KG1 (cell line): ENCODE measurements at places on chromosomes 5 and 9.
A peak's percentile ranks its signal among the peaks of the same experiment; 100 is the strongest.

DNA sequence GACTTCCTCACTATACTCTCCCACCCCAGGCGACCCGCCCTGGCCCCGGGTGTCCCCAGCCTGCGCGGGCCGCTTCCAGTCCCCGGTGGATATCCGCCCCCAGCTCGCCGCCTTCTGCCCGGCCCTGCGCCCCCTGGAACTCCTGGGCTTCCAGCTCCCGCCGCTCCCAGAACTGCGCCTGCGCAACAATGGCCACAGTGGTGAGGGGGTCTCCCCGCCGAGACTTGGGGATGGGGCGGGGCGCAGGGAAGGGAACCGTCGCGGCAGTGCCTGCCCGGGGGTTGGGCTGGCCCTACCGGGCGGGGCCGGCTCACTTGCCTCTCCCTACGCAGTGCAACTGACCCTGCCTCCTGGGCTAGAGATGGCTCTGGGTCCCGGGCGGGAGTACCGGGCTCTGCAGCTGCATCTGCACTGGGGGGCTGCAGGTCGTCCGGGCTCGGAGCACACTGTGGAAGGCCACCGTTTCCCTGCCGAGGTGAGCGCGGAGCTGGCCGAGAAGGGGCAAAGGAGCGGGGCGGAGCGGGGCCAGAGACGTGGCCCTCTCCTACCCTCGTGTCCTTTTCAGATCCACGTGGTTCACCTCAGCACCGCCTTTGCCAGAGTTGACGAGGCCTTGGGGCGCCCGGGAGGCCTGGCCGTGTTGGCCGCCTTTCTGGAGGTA, 2.1 kb downstream of the CA9 start:
- DNase-seq: no peak

DNA sequence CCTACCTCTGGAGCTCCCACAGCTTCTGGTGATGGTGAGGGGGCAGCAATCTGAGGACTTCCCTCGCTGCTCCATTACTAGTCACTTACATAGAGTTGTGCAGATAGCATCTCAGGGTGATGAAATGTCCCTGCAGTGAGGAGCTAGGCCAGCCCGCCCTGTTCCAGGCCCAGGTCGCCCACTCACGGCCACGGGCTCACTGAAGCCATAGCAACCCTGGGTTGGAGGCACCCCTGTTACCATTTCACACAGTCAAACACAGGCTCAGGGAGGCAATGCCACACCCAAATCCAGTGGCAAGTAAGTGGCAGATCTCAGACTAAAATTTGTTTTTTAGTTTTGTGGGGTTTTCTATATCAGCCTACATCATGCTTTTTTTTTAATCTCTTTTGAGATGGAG, 19.6 kb downstream of the SH2D3C start:
- no peak for DNase-seq

GRCh38 chr9:6611865-6612264, 33.7 kb downstream of the GLDC start:
- DNase-seq: no peak

GRCh38 chr5:24161559-24161958, 483.2 kb downstream of the CDH10 start:
- DNase-seq: no peak

GRCh38 chr5:76866503-76866902, 16.7 kb downstream of the S100Z start:
- DNase-seq: no peak

DNA sequence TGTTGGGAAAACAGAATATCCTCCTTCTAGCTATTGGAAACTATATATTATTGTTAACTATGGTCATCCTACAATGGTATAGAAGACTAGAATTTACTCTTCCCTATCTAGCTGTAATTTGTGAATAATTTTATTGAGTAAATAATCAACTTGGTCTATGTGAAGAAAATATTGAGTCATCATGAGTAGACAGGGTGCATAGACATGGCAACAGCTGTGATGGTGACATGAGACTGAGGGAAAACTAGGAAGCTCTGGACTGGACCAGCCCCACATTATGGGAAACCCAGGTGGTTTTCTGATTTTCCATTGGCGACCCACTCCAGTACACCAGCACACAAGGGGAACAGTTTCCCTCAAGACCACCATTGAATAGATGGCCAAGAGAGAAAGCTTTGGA, 95.0 kb downstream of the APBA1 start:
- no peak for DNase-seq

GRCh38 chr5:6525910-6526309, 77.3 kb downstream of the UBE2QL1 start:
- no peak for DNase-seq

DNA sequence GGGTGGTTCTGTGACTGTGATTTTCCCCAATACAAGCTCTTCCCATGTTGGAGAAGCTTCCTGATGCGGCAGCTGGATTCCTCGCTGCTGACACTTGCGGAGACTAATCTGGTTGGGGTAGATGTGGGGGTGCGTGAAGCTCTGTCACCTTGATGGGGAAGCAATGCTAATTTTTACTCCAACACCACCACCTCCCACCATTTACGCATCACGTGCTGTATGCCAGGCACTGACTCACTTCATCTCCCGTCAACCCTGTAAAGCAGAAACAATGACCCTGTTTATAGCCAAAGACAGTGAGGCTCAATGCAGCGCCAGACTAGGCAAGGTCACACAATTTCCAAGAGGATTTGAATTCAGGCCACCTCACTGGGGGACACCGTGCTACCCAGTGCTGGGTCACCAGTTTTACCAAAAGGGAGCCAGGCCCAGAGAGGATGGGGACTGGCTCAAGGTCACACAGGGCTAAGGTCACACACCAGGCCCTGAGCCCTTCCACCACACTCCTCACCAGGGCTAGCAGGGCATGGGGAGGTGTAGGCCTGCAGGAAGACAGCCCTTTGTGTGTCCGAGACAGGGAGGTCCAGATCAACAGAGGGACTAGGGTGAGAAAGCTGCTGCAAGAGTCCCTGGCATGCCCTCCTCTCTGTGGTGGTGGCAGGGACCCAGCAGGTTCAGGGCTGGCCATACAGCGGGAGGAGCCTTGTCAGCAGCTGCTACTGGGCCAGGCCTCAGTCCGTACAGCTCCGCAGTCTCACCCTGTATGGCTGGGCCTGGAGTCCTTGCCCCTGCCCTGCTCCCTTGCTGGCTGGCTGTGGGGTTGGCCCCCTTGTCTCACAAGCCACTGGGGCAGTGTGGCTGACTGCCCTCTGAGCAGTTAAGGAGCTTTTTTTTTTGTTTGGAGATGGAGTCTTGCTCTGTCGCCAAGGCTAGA, 3.3 kb downstream of the STKLD1 start:
- DNase-seq: no peak

DNA sequence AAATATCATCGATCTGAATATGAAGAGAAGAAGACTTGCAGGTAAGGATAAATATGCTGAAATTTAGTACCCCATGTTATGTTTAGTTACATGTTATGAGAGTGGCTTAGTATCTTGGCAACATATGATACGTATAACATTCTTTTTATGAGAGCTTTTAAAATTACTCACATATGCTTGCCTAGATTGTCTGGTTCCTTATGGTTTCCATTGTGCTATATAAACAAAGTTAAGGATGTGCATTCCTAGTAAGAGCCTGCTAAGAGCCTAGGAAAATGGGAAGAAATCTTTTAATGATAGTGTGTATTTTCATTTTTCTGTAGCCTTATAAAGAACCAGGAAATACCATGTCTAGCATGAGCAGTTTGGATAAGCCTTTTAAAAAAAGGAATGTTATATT, 112.0 kb upstream of the KCNN2 start:
- DNase-seq: no peak

DNA sequence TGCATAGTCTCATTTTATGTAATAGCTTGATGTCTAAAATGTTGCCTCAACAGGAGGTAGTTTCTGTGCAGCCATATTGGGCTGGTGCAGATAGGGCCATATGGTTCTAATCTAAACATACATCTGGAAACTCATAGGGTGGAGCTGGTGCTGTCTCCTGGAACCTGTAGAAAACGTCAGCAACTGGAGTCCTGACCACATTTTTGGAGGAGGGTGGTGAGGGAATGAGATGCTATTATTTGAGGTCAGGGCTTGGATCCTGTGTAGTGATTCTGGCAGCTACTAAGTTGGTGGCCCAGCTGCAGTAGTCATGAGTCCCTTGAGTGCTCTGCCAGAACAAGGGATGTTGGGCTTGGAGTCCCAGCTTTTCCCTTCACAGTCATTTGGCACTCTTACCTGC, 14.1 kb downstream of the MAN2A1 start:
- no peak for DNase-seq

GRCh38 chr5:97111004-97111403, 31.4 kb downstream of the LIX1 start:
- no peak for DNase-seq

- DNase-seq: no peak
Measured at GRCh38 chr5:170317499-170317898, 19.9 kb upstream of the LCP2 start.

GRCh38 chr9:90445391-90445790, 197.2 kb downstream of the DIRAS2 start:
- DNase-seq: no peak

- DNase-seq: no peak
Measured at GRCh38 chr9:117723986-117724625, 19.9 kb downstream of the TLR4 start.

- DNase-seq: no peak
Measured at GRCh38 chr9:124593651-124594058, 86.5 kb upstream of the NR5A1 start.

DNA sequence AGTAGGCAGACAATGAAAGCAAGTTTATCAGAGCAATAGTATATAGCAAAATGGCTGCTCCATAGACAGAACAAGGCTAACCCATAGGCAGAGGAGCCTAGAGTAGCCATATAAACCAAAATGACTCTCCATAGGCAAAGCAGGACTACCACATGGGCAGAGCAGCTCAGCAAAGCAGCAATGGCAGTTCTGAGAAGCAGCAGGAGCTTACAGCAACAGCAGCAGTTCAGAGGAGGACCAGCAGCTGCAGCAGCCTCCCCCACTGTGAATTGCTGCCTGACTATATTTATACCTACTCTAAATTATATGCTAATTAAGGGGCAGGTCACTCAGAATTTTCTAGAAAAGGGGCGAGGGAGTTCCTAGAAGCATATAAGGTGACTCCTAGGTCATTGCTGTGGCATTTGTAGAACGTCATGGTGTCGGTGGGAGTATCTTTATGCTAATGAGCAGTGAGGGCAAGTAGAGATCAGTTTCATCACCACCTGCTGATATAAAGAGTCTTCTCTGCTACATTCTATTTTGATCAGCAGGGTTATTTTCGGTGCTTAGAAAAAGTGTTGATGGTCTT, 1115.5 kb downstream of the DTWD2 start:
- DNase-seq: no peak

- no peak for DNase-seq
Measured at GRCh38 chr5:36719282-36719681, 112.9 kb downstream of the SLC1A3 start.

- DNase-seq: no peak
Measured at GRCh38 chr5:14787801-14788579, 83.6 kb downstream of the ANKH start.

- no peak for DNase-seq
Measured at GRCh38 chr5:127814588-127814973, 111.4 kb downstream of the CCDC192 start.

DNA sequence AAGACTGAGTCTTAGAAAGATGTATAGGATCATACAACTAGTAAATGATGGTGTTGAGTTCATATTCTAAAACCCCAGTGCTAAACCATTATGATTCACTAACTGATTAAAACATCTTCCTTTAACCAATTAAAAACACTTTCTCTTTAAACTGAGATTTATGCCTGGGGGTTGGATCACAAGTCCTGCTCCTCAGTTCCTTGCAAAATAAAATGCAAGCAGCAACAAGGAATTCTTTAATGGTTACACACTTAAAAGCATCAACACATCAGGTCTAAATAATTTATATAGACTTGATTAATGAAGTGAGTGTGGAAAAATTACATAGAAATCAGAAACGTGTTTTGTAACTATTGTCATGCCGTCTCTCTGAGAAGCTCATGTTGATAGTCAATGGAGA, 189.2 kb downstream of the TARS1 start:
- no peak for DNase-seq

- DNase-seq: no peak
Measured at GRCh38 chr5:134511796-134512660, 13.4 kb upstream of the JADE2 start.

GRCh38 chr9:88738709-88739108, 203.7 kb downstream of the NXNL2 start:
- DNase-seq: no peak

- DNase-seq: no peak
Measured at GRCh38 chr5:35182486-35182885, 47.8 kb downstream of the PRLR start.

GRCh38 chr5:130282049-130282448, 377.8 kb downstream of the CHSY3 start:
- DNase-seq: no peak

GRCh38 chr5:40619421-40619820, 60.3 kb upstream of the PTGER4 start:
- no peak for DNase-seq

DNA sequence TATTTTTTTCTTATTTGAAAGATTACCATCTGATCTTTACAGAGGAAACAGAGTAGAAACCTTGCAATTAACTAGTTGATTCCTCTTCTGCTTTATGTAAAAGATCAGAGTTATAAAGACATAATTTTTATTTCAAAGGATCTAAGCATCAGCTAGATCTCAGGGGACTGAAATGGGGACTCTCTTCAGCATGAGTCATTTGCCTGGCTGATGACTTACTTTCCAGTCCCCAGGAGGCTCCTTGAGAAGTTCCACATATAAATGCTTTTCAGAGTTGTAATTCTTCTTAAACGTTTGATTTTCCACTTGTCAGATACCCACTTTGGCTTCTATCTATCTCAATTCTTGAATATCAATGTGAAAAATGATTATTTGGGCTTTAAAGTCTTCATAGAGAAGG, 389.4 kb downstream of the RAB3C start:
- no peak for DNase-seq

GRCh38 chr5:141155540-141156374, 5.9 kb downstream of the PCDHB6 start:
- DNase-seq: no peak

DNA sequence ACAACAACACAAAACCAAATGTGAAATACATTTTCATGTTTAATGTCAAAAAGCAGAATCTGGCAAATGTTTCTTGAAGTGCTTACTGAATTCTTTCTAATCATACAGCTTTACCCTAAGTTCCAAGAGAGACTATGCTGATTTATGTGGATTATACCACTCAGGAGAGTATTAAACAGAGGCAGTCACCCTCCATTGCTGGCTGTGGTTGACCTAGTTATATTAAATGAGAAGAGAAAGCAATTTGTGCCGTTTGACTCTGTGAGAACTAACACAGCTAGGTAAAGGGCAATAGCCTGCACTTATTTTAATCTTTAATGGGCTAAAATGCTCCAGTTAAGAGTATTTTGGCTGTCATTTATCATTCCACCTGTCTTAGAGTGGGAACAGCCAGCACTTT, 62.6 kb downstream of the ELL2 start:
- no peak for DNase-seq

- peak; percentile 24 for DNase-seq
Measured at GRCh38 chr9:135085830-135086546, 1.5 kb upstream of the OLFM1 start.

DNA sequence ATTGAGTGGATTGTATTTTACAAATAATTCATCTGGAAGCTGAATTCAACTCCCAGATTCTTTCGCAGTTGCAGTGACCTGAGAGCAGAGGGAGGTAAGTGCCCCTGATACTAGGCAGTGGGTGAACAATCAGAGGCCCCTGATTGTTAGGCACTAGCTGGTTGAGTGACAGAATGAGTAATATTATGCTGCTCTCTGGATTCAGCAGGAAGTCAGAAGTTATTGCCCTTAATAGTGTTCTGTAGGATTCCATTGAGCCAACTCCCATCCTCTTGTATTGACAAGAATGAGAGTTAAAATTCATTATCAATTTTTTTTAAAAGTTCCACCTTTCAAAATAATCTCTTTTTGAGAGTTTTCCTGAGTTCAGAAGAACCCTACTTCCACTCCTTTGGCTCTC, 301.2 kb downstream of the DTWD2 start:
- no peak for DNase-seq

- DNase-seq: no peak
Measured at GRCh38 chr5:151892393-151892792, 32.3 kb downstream of the GLRA1 start.
